ENCODE measurements at places on chromosomes 7 and 10.

DNA sequence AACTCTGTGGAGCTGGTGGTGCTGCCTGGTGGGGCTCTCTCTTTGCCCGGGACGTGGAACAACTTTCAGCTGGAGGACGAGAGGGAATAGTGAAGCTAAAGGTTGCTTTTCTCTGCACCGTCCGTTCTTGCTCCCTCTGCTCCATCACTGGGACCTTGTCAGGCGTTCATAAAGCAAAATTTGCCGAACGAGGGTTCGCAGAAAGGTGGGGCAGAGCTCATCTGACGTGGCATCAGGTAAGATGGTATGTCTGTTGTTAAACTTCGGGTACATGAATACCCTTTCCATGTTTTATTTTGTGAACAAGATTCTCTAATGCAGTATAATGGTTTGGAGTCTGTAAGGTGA, 416 bp downstream of the BBS9 start:
- peak overlapping the region; percentile 86 for H3K27ac ChIP-seq
- peaks cover 6% of the 10 kb centered on the region for H3K36me3 ChIP-seq
- H3K27me3 ChIP-seq = no peaks in the 10 kb centered on the region
- H3K4me1 ChIP-seq = peaks cover 12% of the 10 kb centered on the region
- DNase-seq = no peak
- peak overlapping the region; percentile 96 for H3K4me3 ChIP-seq

DNA sequence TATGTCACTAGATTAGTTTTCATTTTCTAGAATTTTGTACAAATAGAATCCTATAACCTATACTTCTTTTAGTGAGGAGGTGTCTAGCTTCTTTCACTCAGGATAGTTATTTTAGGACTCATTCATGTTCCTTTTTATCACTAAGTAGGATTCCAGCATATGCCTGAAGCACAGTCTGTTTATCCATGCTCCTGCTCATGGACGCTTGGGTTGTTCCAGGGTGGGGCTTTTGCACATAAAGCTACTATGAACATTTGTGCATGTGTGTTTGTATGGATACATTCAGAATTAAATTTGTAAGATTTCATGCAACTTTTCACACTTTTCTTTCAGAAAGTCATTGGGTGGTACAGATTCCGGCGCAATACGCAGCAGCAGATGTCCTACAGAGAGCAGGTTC, 24.6 kb downstream of the ABRAXAS2 start:
- no peak for DNase-seq
- peaks cover 4% of the 10 kb centered on the region for H3K4me1 ChIP-seq
- no peaks in the 10 kb centered on the region for H3K27me3 ChIP-seq
- H3K36me3 ChIP-seq = peaks cover 2% of the 10 kb centered on the region

DNA sequence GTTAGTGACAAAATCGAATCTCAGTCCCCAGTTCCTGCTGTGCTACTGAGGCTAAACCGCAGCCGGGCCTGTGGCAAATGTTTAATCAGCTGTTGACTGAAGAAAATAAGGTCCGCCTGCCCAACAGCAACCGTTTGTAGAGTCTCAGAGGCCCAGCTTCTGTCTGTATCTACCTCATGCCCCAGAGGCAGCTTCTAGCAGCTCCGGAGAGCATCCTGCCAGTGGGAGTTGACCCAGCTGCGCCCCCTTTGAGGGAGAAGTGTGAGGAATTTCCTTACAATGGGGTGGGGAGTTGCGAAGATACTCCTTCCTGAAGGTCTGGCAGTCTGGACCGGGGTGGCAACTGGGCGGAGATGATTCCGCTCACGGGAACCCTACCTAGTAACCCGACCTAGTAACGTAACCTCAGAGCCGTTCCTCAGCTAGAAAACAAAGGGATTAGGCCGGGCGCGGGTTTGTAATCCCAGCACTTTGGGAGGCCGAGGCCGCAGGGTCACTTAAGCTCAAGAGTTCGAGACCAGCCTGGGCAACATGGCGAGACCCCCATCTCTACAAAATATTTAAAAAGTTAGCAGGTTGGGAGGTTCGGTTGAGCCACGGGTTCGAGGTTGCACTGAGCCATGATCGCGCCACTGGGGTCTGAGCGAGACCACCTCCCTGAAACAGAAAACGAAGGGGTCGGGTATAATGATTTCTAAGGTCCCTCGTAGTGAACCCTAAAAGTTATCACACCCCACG, 846 bp upstream of the ZNF775 start:
- peak; percentile 33 for DNase-seq
- H3K27me3 ChIP-seq = no peaks in the 10 kb centered on the region
- H3K4me1 ChIP-seq = peaks cover 50% of the 10 kb centered on the region
- H3K27ac ChIP-seq = peak overlapping the region; percentile 70
- peaks cover 10% of the 10 kb centered on the region for H3K36me3 ChIP-seq
- H3K4me3 ChIP-seq = peak overlapping the region; percentile 72

DNA sequence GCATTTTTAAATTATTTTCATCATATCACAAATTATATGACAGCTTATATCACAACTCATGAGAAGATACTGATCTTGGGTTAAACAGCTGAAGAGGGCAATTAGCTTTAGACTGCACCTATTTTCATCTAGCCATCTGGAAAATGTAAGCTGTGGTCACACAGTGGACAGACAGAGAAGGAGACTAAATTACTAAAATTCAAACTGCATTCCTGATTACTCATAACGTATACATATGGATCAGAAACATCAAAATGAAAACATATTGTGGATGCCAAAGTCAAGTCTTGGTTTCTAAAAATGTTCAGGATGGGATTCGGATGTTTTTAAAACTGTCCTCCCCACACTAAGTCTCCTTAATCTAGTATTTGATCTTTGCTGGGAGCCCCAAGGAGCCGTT, 6.6 kb downstream of the BBIP1 start:
- no peak for DNase-seq
- no peak overlapping the region for H3K4me3 ChIP-seq
- peaks cover 18% of the 10 kb centered on the region for H3K4me1 ChIP-seq
- peaks cover 14% of the 10 kb centered on the region for H3K36me3 ChIP-seq
- no peak overlapping the region for H3K27ac ChIP-seq

DNA sequence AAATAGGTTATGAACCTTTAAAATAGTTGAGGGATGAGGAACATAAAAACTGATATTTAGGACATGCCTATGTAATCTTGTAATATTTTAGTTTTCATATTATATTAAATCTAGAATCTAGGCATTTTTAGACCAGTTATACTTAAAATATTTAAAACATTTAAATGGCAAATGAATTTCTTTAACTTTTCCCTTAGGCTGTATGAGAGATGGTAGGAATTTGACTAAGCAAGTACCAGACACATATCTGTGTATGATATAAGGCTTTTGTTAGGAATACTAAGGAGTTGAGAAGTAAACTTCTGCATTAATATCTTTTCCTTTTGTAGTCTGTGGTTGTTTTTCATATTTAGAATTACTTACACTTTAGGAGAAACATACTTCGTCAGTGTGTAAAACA, 25.1 kb downstream of the SEPTIN7 start:
- no peaks in the 10 kb centered on the region for H3K27me3 ChIP-seq
- H3K4me3 ChIP-seq = no peak overlapping the region
- DNase-seq = no peak
- no peak overlapping the region for H3K27ac ChIP-seq
- peaks cover 19% of the 10 kb centered on the region for H3K36me3 ChIP-seq

GRCh38 chr10:132057191-132057681, 8.5 kb upstream of the JAKMIP3 start:
- H3K4me3 ChIP-seq = no peak overlapping the region
- H3K4me1 ChIP-seq = no peaks in the 10 kb centered on the region
- H3K36me3 ChIP-seq = peaks cover 2% of the 10 kb centered on the region
- H3K27ac ChIP-seq = no peak overlapping the region
- DNase-seq = no peak

Measured in activated naive CD8-positive, alpha-beta T cell treated with anti-CD3 and anti-CD28 coated beads for 36 hours (primary cell).